Activated naive CD8-positive, alpha-beta T cell treated with anti-CD3 and anti-CD28 coated beads, Interleukin-2, amount 50 U/mL, for 16 hours (primary cell): ENCODE measurements at places on chromosomes 11 and 22.

DNA sequence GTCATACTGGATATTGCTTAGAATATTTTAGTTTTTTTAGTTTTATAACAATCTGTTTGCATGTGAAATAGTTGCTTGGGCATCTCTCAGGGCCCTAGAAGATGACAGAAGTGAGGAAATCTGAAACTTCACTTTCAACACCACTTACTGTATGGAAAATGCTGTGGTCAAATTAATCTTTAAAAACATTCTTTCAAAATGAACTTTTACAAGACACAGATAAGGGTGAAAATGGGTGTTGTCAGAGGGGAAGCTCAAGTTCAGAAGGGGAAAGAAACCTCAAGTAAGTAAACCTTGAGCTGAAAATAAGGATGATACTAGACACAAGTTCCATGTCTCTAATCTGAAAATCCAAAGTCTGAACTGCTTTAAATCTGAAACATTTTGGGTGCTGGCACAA is 1840.1 kb upstream of the RAG2 start:
- DNase-seq, result no peak

GRCh38 chr11:134452838-134453155 is 40.8 kb upstream of the B3GAT1 start:
- no peak for DNase-seq

- no peak for DNase-seq
These were observed 27.4 kb downstream of the CASP12 start for GRCh38 chr11:104870910-104871309.

- no peak for DNase-seq
These were observed 2.2 kb downstream of the PAX6 start for GRCh38 chr11:31808721-31809540.

DNA sequence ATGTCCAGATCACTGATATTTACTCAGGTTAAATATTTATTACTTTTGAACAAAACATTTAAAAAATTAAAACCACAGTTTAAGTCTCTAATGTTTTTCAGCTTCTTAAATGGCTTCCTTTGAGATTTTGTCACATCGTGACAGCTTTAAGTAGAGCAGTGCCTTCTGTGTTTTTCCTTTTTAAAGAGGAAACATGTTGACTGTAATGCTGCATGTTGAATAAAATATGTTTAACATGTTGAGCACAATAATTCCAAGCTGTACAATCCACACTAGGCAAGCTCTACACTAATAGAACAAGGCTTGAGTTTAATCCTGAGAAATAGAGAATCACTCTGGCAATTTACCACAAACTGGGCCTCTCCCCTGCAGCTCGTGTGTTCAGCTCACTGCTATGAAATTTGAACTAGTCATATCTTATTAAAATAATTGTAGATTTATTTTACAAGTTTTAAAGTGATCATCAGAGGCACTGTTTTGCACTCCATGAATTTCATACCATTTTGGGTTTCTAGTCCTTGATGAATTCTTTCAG is 368.3 kb downstream of the SOX6 start:
- DNase-seq, result no peak
